Osteocyte (in vitro differentiated cells): ENCODE measurements at places on chromosomes 5 and 9. TPM values are rescaled to one million over a fixed set of nuclear protein-coding genes. Genes with fewer than 3 reads are reported as not detected.

Gene INSYN2B
- total RNA-seq, result 2.7 and 3.1 TPM in 2 replicates

Gene CDH6
- total RNA-seq, result 791 and 792 TPM in 2 replicates

Gene LCN2
- total RNA-seq, result not detected in 2 replicates

Gene FRRS1L
- total RNA-seq, result 5.1 and 6.7 TPM in 2 replicates

DNA sequence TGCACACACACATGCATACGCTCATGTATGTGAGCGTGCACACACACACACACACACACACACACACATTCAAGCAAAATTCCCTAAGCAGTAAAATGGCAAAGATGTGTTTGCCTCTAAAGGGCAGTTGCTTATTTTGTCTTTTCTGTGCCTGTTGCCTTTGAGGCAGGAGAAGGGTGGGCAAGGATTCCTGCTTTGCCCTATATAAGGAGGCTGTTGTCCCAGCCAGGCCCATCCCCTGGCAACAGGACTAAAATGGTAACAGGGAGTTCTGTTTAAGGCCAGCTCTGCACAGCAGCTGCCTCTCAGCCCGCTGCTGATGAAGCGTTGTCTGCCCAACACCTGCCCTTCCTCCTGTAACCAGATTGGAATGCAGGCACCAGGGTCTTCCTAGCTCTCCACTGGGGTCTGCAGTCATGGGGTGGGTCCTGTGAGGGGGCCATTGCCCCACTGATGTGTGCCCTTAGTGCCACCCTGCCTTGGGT, 64.4 kb downstream of the PPARGC1B start:
- no peak overlapping the region for H3K4me3 ChIP-seq
- H3K27ac ChIP-seq, result no peak overlapping the region
- H3K36me3 ChIP-seq, result no peaks in the 10 kb centered on the region
- no peak for DNase-seq
- H3K27me3 ChIP-seq, result no peaks in the 10 kb centered on the region

DNA sequence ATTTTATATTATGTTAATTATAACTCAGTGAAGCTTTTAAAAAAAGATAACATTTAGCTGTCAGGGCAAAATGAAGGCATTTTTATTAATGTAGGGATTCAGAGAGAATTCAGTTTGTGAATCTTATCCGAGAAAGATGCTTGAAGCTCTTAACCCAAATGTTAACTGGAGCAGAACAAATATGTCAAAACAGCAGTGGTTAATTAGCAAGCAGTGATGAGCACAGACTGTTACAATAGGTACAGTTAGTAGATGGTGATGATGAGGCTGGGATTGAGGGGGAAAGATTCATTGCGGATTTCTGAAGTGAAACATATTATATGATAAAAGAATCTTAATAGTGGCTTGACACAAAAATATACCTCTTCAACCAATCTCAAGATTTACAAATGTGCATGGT, 356.7 kb downstream of the DIRAS2 start:
- no peaks in the 10 kb centered on the region for H3K36me3 ChIP-seq
- no peak overlapping the region for H3K27ac ChIP-seq
- no peak overlapping the region for H3K4me3 ChIP-seq

Gene SLC24A2
- not detected in 2 replicates for total RNA-seq

DNA sequence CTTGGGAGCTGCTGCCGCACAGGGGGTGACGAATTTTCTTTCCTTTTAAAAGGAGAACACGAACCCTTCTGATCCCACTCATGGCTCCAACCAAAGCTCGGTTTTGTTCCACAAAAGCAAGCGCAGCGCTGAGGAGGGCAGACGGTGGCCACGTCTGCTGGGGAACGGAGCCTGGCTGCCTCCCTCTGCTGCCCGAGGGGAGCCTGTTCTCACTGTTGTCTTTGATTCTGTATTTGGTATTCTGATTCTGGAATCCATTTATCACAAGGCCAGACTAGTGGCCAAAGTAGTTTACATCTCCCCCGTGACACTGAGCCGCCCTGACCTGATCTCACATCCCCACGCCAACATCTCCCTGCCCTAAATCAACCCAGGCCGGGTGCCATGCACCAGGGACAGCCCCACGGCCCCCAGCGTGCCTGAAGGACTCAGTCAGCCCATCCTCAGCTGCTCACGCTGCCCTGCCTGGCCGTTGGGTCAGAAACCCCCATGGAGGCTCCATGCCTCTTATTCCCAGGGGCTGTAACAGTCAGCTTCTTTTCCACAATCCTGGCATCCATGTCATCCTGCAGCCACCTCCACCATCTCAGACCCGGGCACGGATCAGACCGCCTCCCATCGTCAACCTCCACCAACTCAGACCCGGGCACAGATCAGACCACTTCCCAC, 6.7 kb upstream of the NSMF start:
- H3K4me3 ChIP-seq, result no peak overlapping the region
- H3K4me1 ChIP-seq, result no peaks in the 10 kb centered on the region
- DNase-seq, result no peak
- no peaks in the 10 kb centered on the region for H3K36me3 ChIP-seq
- H3K27ac ChIP-seq, result no peak overlapping the region

Gene CYFIP2
- 26.4 and 33.4 TPM in 2 replicates for total RNA-seq

- H3K27ac ChIP-seq, result no peak overlapping the region
- no peaks in the 10 kb centered on the region for H3K36me3 ChIP-seq
- H3K27me3 ChIP-seq, result no peaks in the 10 kb centered on the region
These were observed 166.0 kb downstream of the HMHB1 start for GRCh38 chr5:143977891-143978461.

Gene COL15A1
- 0.34 and 0.81 TPM in 2 replicates for total RNA-seq

Gene RASGEF1C
- not detected in 2 replicates for total RNA-seq

Gene GNA14
- not detected in 2 replicates for total RNA-seq

GRCh38 chr5:16726538-16726946, 109.7 kb upstream of the RETREG1 start:
- H3K4me3 ChIP-seq, result no peak overlapping the region
- no peaks in the 10 kb centered on the region for H3K27me3 ChIP-seq
- no peak for DNase-seq
- no peak overlapping the region for H3K27ac ChIP-seq

Gene ADAMTS12
- 13.9 and 15.5 TPM in 2 replicates for total RNA-seq

DNA sequence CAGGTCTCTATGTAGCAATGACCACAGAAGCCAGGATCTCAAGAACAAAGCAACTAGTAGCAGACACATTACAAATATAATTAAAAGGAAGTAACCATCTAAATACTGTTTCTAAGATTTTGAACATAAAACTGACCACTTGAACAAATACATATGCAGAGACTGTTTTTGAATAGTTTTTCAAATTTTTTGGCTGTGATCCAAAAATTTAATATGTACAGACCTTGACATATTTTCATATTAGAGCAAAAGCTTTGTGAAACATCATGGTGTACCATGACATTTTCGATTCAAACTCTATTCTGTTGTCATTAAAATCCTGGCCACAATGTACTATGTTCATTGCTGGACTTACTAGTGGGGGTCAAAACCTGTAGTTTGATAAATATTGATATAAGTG, 126.5 kb downstream of the NUDT12 start:
- no peak overlapping the region for H3K4me3 ChIP-seq
- no peaks in the 10 kb centered on the region for H3K27me3 ChIP-seq
- DNase-seq, result no peak

DNA sequence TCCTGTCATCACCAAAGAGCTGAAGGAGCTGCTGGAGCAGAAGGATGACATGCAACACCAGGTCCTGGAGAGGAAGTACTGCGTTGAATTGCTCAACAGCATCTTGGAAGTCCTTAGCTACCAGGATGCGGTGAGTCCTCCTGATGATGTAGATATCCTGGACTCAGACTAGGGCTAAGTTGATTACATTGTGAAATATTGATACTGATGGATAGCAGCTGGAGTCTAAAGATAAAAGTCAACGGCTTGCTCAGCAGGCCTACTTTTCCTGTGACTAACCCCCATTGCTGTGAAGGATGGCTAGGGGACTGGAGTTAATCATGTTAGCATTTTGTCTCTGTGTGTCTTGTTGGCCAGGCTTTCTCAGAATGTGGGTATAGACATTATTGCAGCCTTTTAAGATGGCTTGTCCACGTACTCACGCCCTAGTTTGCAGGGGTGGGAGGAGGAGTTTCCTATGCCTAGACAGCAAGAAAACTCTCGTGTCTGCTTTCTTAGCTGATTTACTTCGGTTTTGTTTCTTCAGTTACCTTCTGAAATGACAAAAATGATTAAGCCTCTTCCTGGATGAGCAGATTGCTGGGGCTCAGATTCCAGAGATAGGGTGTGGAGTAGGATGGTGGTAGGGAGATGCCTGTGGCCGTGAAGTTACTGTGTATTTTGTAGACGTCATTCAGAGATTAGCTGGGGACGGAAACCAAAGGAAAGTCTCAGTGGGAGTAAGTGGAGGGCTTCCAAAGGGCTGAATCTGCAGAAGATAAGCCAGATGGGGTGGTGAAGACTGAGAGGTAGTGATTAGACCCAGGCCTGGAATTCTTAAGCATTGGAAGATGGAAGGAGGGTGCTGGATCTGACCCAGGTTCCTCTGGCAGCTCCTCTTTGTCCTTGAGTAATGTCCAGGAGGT, 166.3 kb downstream of the DOCK2 start:
- no peak overlapping the region for H3K4me3 ChIP-seq
- H3K4me1 ChIP-seq, result peaks cover 17% of the 10 kb centered on the region
- peak overlapping the region; percentile 15 for H3K27ac ChIP-seq
- no peak for DNase-seq
- no peaks in the 10 kb centered on the region for H3K36me3 ChIP-seq

Gene GRIA1
- 48.1 and 48.8 TPM in 2 replicates for total RNA-seq

DNA sequence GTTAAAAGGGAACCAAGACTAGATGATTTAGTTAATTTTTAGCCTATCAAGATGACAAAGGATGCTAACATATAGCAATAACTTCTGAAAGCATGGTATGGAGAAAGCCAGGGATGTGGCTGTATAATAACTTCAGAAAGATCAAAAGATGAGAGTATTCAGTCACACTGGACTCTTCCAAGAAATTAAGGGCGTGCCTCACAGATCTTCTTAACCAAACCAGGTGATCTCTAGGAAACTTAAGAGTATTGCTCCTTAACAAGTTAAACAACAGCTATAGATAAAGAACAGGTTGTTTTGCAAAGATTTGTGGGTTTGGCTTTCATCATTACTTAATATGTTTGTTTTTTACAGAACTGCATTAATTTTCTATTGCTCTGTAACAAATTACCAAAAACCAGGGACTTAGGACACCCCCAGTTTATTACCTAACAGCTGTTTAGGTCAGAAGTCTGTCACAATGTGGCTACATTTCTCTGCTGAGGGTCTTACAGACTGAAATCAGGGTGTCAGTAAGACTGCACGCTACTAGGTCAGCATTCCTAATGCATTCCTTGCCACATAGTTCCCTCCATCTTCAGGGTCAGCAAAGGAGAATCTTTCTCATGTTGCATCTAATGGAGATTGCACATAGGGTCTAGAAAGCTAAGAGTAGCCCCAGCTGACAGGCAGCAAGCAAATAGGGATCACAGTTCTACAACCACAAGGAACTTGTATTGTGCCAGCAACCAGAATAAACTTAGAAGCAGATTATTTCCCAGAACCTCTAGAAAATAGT, 113.8 kb downstream of the WDR70 start:
- H3K27me3 ChIP-seq, result no peaks in the 10 kb centered on the region
- H3K36me3 ChIP-seq, result peaks cover 20% of the 10 kb centered on the region
- H3K4me1 ChIP-seq, result peaks cover 7% of the 10 kb centered on the region
- no peak for DNase-seq
- no peak overlapping the region for H3K4me3 ChIP-seq

DNA sequence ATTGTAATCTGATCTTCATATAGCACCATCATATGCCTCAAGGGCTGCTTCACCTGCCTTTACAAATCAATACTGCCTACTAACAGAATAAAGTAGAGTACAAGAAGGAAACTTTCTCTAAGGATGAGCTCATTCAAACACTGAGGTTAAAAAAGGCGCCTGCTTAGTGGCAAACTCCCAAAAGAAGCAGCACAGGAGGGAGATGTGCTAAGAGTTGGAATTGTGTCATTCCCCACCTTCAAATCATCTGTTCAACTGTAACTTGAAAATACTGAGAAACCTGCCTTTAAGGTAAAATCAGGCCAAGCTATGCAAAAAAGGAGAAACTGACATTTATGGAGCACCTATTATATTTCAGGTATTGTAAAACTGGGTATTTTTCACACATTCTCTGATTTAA, 560.6 kb downstream of the PTPRD start:
- H3K27ac ChIP-seq, result no peak overlapping the region
- no peak for DNase-seq
- H3K4me3 ChIP-seq, result no peak overlapping the region

Gene CER1
- total RNA-seq, result not detected in 2 replicates

GRCh38 chr5:43412156-43412555, at the start of gene CCL28:
Gene CCL28 (minus strand): TSS chr5:43412391. CDS start chr5:43412316, 75 bp downstream.
- peaks cover 15% of the 10 kb centered on the region for H3K27me3 ChIP-seq
- no peak within 1 kb of the TSS for H3K27ac ChIP-seq
- DNase-seq, result no peak
- H3K4me3 ChIP-seq, result no peak within 1 kb of the TSS
- H3K36me3 ChIP-seq, result no peaks in the 10 kb centered on the region
- no peaks in the 10 kb centered on the region for H3K4me1 ChIP-seq

Gene PCDHGC5
- 1.4 and 1.9 TPM in 2 replicates for total RNA-seq

GRCh38 chr9:88706193-88707113, 171.5 kb downstream of the NXNL2 start:
- no peak overlapping the region for H3K27ac ChIP-seq
- no peak overlapping the region for H3K4me3 ChIP-seq
- H3K27me3 ChIP-seq, result peaks cover 16% of the 10 kb centered on the region
- H3K36me3 ChIP-seq, result no peaks in the 10 kb centered on the region
- DNase-seq, result no peak

Gene PTGR1
- 16.5 and 17.1 TPM in 2 replicates for total RNA-seq

GRCh38 chr5:57094753-57095683, 78.8 kb upstream of the GPBP1 start:
- H3K4me3 ChIP-seq, result no peak overlapping the region
- no peak overlapping the region for H3K27ac ChIP-seq
- H3K4me1 ChIP-seq, result no peaks in the 10 kb centered on the region
- H3K27me3 ChIP-seq, result peaks cover 42% of the 10 kb centered on the region
- peak; percentile 67 for DNase-seq

GRCh38 chr9:108103046-108103693, 613.6 kb upstream of the KLF4 start:
- H3K36me3 ChIP-seq, result peaks cover 2% of the 10 kb centered on the region
- H3K4me3 ChIP-seq, result no peak overlapping the region
- no peak for DNase-seq
- H3K27ac ChIP-seq, result peak overlapping the region; percentile 57

- no peak for DNase-seq
- H3K4me3 ChIP-seq, result no peak overlapping the region
- H3K4me1 ChIP-seq, result peaks cover 9% of the 10 kb centered on the region
- no peak overlapping the region for H3K27ac ChIP-seq
- H3K27me3 ChIP-seq, result no peaks in the 10 kb centered on the region
These were observed 3.7 kb upstream of the CLK4 start for GRCh38 chr5:178630475-178630930.

GRCh38 chr5:176611435-176611834, 1.5 kb upstream of the GPRIN1 start:
- H3K27ac ChIP-seq, result no peak overlapping the region
- peaks cover 8% of the 10 kb centered on the region for H3K27me3 ChIP-seq
- H3K4me3 ChIP-seq, result no peak overlapping the region
- H3K4me1 ChIP-seq, result peaks cover 10% of the 10 kb centered on the region
- H3K36me3 ChIP-seq, result no peaks in the 10 kb centered on the region
- DNase-seq, result peak; percentile 92

GRCh38 chr5:67234671-67235176, 38.1 kb upstream of the CD180 start:
- no peak for DNase-seq
- peaks cover 4% of the 10 kb centered on the region for H3K27me3 ChIP-seq
- peaks cover 26% of the 10 kb centered on the region for H3K4me1 ChIP-seq
- no peaks in the 10 kb centered on the region for H3K36me3 ChIP-seq
- H3K27ac ChIP-seq, result peak overlapping the region; percentile 61
- H3K4me3 ChIP-seq, result no peak overlapping the region
